EH (cell line): ENCODE measurements at places on chromosomes 5 and 9.

DNA sequence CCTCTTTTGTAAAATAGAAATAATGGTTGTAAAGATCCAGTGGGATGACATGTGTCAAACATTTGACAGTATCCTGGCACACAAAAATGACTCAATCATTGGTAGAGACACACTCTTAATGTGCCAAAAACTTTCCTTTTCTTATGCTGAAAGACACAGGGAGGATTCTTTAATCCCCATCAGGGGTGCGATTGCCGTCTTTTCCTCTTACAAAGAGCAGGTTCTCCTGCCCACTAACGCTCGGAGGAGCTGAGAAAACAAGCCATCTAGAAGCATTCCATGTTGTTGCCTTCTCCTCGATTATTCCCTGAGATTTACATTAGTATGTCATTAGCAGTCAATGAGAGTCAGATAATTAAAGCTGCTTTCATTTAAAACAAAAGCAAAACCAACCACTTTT is 342.6 kb upstream of the CCNH start:
- DNase-seq = no peak

- no peak for DNase-seq
These were observed 233.2 kb downstream of the SLIT3 start for GRCh38 chr5:169067751-169068173.

GRCh38 chr5:177607452-177608192 is 7.7 kb downstream of the B4GALT7 start:
- peak; percentile 81 for DNase-seq

GRCh38 chr5:173631478-173631877 is 15.0 kb upstream of the BOD1 start:
- no peak for DNase-seq

- no peak for DNase-seq
These were observed 460.4 kb upstream of the RORB start for GRCh38 chr9:74036549-74037231.

GRCh38 chr5:170183816-170184687 is 48.7 kb upstream of the C5orf58 start:
- peak; percentile 59 for DNase-seq
